M059J (cell line): ENCODE measurements at places on chromosomes 5 and 9.
A peak's percentile ranks its signal among the peaks of the same experiment; 100 is the strongest.

GRCh38 chr9:18261181-18261580 is 212.8 kb upstream of the ADAMTSL1 start:
- DNase-seq, result no peak

DNA sequence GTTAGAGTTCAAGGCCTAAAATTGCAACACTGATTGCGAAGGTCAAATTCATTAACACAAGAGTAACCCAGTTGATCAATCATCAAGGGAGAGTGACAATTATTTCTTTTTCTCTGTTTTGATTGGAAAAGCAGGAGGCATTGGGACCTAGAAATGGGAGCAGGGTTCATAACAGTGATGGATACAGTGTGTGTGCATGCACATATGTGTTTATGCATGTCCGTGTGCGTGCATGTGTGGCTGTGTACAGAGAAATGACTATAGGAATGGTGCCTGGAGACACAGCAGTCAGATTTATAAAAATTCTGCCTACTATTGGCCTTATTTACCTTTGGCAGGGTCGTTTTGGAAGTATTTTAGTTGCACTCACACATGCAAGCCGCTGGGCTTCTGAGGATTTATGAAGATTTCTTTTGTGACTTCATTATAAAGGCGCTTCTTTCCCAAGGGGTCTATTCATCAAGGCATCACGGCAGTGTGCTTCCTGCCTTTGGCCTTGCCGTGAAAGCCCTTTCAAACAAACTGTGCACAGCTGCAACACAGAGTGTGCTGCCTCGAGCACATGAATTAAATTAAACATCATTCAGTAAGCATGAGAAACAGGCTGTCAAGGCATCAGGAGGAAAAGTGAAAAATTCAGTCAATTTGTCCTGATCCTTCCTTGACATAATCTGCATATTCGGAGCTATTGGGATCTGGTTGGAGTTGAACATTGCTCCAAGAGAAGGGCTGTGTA is 122.8 kb upstream of the PUM3 start:
- DNase-seq, result no peak

DNA sequence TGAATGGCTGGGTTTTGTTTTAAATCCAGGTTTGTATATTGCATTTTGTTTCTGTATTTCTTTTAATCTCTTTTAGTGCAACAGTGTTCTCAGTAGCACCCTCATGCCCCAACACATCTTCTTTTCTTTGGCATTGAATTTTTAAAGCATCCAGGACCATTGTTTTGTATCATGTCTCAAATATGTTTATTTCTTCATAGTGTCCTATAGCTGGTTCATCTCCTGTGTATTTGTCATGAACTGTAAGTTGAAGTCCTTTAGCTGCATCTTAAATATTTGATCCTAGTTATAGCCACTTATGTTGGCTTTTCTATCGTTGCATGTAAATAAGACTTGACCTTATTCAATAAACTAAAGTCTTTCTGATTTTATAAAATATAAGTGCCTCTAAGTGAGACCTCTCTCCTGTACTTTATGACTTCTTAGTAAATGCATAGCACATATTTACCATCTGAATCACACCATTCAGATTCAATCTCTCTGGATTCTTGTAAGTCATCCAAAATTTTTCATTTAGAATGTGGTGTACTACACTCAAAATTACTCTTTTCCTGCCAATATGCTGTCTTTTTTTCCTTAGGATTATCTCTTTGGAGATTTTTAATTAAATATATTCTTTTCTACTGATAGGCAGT is 21.0 kb upstream of the ERCC6L2 start:
- peak; percentile 66 for DNase-seq

GRCh38 chr5:151042453-151043093 is 22.2 kb downstream of the GPX3 start:
- no peak for DNase-seq

DNA sequence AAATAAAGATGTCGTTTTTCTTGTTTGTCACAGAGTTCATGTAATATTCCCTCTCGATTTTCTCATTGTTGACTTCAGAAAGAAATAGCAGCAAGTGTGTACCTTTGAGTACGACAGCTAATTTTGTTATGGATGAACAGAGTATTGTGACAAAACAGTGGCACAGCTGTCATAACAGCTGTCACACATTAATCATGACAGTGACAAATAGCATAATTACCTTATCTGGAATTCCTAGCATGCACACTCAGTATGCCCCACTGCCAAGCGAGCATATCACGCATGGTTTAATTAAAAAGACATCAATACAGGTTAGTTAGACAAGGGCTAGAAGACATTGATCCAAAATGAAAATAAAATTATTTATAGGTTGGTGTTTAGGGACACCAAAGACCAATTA is 375.1 kb downstream of the SPATA31D1 start:
- no peak for DNase-seq

DNA sequence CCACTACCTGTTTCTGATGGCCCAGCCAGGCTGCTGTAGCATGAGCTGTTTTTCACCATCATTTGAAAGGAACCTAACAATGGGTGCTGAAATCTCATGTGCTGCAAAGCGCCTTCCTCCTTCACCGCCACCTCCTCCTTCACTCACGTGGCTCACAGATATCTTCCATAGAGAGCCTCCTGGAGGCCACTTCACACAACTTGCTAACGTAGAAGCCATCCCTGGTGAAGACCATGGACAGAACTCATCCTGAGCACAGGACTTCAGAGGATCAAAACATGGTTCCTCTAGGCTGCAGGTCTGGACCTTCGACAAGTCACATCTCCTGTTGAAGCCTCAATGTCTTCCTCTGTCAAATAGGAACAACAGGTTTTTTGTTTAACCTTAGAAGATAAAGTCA is 155.5 kb upstream of the RAD23B start:
- DNase-seq, result peak; percentile 10

- peak; percentile 83 for DNase-seq
These were observed 3.3 kb downstream of the GPX3 start for GRCh38 chr5:151023651-151024050.

GRCh38 chr5:177557041-177557647 is 2.8 kb upstream of the FAM193B start:
- peak; percentile 45 for DNase-seq

DNA sequence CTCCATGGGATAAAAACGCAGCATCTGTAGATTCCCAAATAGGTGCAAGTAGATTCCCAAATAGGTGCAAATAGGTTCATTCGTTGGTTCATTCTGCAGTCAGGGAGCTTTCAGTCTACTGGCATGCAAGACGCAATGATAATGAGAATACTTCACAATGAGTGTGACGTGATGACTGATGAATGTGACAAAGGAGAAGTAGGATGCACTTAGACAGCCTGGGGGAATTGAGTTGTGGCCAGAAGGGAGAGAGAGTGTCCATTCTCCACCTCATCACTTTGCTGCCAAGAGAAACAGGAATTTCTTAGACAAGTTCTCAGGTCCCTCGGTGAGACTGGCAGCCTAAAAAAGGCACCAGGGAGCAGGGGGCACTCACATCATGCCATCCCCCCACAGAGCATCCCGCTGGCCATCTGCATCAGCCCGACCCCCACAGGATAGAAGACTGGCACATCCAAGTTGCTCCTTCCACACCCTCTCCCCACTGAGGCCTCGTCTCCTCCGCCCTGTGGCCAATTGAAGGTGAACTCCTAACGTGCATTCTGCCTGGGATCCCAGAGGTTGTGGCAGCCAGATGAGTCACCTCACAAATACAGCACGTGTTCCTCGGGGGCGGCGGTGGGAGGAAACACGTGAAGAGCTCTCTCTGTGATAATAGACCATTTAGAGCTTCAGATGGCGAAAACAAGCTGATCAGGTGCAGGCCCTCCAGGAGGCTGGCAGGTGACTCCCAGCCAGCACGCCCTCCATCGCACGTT is 19.9 kb upstream of the KCNIP1 start:
- peak; percentile 92 for DNase-seq

GRCh38 chr9:95740217-95741004 is 135.1 kb upstream of the ERCC6L2 start:
- peak; percentile 39 for DNase-seq

DNA sequence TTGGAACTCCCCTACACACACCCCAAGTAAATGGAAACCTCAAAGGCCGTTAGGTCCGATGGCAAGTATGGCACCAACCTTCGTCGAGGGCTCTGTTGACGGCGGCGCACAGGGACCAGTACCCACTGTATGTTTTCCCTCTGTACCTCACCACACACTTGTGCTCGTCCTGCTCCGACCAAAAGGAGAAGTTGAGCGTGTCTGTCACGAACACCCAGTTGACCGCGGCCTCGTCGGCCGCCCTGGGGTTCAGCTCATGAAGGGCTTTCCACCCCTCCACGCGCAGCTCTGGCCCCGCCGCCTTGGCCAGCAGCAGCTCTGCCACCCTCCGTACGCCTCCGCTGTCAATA is 24.0 kb downstream of the HNRNPK start:
- DNase-seq, result no peak

GRCh38 chr5:133794771-133795415 is 173.5 kb downstream of the C5orf15 start:
- DNase-seq, result no peak

- DNase-seq, result no peak
These were observed 312.6 kb downstream of the TMEM232 start for GRCh38 chr5:110413856-110414255.

GRCh38 chr9:131728961-131729360 is 10.9 kb downstream of the RAPGEF1 start:
- DNase-seq, result no peak

DNA sequence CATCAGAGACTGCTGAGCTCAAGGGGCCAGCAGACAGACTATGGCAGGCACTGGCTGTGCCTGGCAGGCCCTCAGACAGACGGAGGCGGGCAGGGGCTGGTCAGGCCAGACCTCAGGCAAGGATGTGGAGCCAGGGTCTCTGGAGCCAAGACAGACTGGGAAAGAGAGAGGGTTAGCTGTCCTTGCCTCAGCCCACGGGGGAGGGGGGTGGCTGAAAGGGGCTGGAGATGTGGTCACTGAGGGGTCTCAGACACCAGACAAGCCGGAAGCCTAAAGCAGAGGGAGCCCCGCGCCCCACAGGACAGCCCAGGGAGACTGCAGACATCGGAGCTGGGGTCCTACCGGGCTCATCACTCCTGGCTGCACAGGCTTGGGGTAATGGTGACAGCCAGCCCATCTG is 141.2 kb upstream of the FOXD4L5 start:
- no peak for DNase-seq

- DNase-seq, result no peak
These were observed 50.0 kb upstream of the ADAMTSL1 start for GRCh38 chr9:18423791-18424531.
